Stimulated activated memory B cell treated with anti-CD40 and anti-IgM and Interleukin-4, amounts not matched to agents 10 μg/mL and 1 μg/mL and 100 μg/mL, for 72 hours (primary cell): ENCODE measurements at places on chromosomes 7 and 10.

DNA sequence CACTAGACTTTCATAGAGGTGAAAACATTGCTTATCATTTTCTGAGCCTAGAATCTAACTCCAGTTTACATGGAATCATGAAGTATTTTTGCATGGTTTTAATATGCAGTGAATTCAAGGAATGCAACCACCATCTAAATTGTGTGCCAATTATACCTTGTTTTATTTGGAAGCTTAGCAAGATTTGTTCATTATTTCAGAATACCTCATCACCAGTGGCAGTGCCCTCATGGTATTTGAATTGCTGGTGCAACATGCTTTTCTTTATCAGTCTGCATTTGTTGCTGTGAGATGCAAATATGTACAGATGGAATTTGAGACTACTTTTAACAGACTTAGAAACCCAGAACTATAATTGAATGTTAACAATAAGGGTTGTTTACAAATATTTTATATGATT is 18.7 kb upstream of the ZNF800 start:
- peaks cover 4% of the 10 kb centered on the region for H3K27me3 ChIP-seq
- no peak overlapping the region for H3K27ac ChIP-seq
- no peaks in the 10 kb centered on the region for H3K36me3 ChIP-seq
- H3K4me1 ChIP-seq = peaks cover 47% of the 10 kb centered on the region
- H3K4me3 ChIP-seq = no peak overlapping the region

GRCh38 chr7:149884541-149884940 is 10.8 kb downstream of the ATP6V0E2 start:
- H3K4me1 ChIP-seq = peaks cover 30% of the 10 kb centered on the region
- ATAC-seq = no peak
- no peak overlapping the region for H3K4me3 ChIP-seq

DNA sequence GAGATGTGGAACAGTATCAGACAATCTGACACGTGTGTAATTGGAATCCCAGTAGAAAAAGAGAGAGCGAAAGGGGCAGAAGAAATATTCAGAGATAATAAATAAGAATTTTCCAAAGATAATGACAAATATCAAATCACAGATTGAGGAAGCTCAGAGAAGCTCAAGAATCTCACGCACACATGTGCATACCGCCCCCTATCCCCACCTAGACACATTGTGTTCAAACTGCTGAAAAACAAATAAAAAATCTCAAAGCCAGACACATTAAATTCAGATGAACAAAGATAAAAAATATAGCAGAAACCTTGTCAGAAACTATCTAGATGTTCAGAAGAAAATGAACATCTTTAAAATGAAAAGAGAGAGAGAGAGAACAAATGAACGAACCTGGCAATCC is 17.2 kb downstream of the SFR1 start:
- H3K27ac ChIP-seq = no peak overlapping the region
- no peaks in the 10 kb centered on the region for H3K36me3 ChIP-seq
- H3K27me3 ChIP-seq = peaks cover under 1% of the 10 kb centered on the region
- H3K4me1 ChIP-seq = no peaks in the 10 kb centered on the region
- ATAC-seq = no peak

- ATAC-seq = peak; percentile 50
- peaks cover 81% of the 10 kb centered on the region for H3K4me1 ChIP-seq
- no peaks in the 10 kb centered on the region for H3K27me3 ChIP-seq
- H3K4me3 ChIP-seq = peak overlapping the region; percentile 69
- peaks cover 65% of the 10 kb centered on the region for H3K36me3 ChIP-seq
- H3K27ac ChIP-seq = peak overlapping the region; percentile 97
Measured at GRCh38 chr10:11225935-11226334, 208.3 kb downstream of the CELF2 start.

GRCh38 chr7:36192053-36192824 is 39.2 kb downstream of the EEPD1 start:
- peak; percentile 72 for ATAC-seq
- H3K27ac ChIP-seq = peak overlapping the region; percentile 45
- H3K36me3 ChIP-seq = no peaks in the 10 kb centered on the region
- H3K27me3 ChIP-seq = peaks cover 36% of the 10 kb centered on the region

GRCh38 chr7:121505021-121505420 is 108.9 kb upstream of the FAM3C start:
- peaks cover 5% of the 10 kb centered on the region for H3K36me3 ChIP-seq
- peaks cover 17% of the 10 kb centered on the region for H3K27me3 ChIP-seq
- no peak overlapping the region for H3K27ac ChIP-seq
- ATAC-seq = no peak
- H3K4me1 ChIP-seq = no peaks in the 10 kb centered on the region
- H3K4me3 ChIP-seq = no peak overlapping the region

GRCh38 chr7:50359995-50360925 is 55.7 kb downstream of the IKZF1 start:
- H3K27ac ChIP-seq = peak overlapping the region; percentile 86
- ATAC-seq = no peak
- no peaks in the 10 kb centered on the region for H3K27me3 ChIP-seq
- H3K4me3 ChIP-seq = peak overlapping the region; percentile 8
- peaks cover 87% of the 10 kb centered on the region for H3K4me1 ChIP-seq

DNA sequence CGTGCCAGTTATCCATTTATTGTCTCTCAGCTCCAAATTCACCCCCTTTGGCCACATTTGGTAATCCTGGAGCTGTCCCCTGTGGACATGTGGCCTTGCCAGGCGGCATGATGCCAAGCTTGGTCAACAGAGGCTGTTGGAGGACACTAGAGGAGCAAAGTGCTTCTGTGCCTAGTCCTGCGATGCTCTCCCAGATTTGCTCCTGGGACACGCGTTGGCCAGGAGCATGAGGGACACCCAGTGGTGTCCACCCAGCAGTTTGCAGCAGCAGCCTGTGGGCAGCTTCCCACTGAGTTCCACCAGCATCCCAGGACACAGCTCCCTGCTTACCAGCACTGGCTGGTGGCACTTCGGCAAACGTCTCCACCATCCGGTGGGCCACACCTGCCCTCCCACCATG is 55.5 kb upstream of the STEAP1B start:
- no peak overlapping the region for H3K27ac ChIP-seq
- no peak overlapping the region for H3K4me3 ChIP-seq
- no peaks in the 10 kb centered on the region for H3K27me3 ChIP-seq
- H3K36me3 ChIP-seq = no peaks in the 10 kb centered on the region
- peaks cover 24% of the 10 kb centered on the region for H3K4me1 ChIP-seq

GRCh38 chr7:75737856-75738603 is 711 bp downstream of the HIP1 start:
- H3K27me3 ChIP-seq = no peaks in the 10 kb centered on the region
- peak overlapping the region; percentile 38 for H3K27ac ChIP-seq

GRCh38 chr7:85612514-85612913 is 425.7 kb upstream of the SEMA3D start:
- no peaks in the 10 kb centered on the region for H3K36me3 ChIP-seq
- ATAC-seq = no peak
- no peak overlapping the region for H3K27ac ChIP-seq
- no peaks in the 10 kb centered on the region for H3K27me3 ChIP-seq
- no peak overlapping the region for H3K4me3 ChIP-seq

- no peak overlapping the region for H3K27ac ChIP-seq
- no peaks in the 10 kb centered on the region for H3K36me3 ChIP-seq
- no peaks in the 10 kb centered on the region for H3K4me1 ChIP-seq
- H3K27me3 ChIP-seq = peaks cover 10% of the 10 kb centered on the region
- no peak overlapping the region for H3K4me3 ChIP-seq
- ATAC-seq = no peak
Measured at GRCh38 chr10:98675902-98676301, 229.2 kb upstream of the HPS1 start.

DNA sequence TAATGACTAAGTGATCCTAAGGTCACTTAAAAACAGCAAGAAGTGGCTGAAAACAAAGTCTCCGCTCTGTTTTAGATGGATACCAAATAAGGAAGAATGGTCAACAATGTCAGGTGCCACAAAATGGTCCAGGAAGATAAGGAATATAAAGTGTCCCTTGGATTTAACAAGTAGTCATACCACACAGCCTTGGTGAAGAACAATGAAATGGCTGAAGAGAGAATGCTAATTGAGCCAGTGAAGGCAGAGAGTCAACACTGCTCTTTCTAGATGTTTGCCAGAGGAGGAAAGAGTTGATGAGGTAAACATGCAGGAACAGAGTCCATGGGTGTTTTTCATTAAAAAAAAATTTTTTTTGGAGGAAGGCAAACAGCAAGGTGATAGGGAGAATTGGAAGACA is 2.1 kb upstream of the CASD1 start:
- no peaks in the 10 kb centered on the region for H3K36me3 ChIP-seq
- H3K27me3 ChIP-seq = no peaks in the 10 kb centered on the region
- H3K27ac ChIP-seq = no peak overlapping the region
- H3K4me3 ChIP-seq = no peak overlapping the region
- peaks cover 21% of the 10 kb centered on the region for H3K4me1 ChIP-seq

- no peaks in the 10 kb centered on the region for H3K4me1 ChIP-seq
- H3K27me3 ChIP-seq = no peaks in the 10 kb centered on the region
- ATAC-seq = no peak
- H3K4me3 ChIP-seq = no peak overlapping the region
- no peaks in the 10 kb centered on the region for H3K36me3 ChIP-seq
Measured at GRCh38 chr10:36738738-36739431, 386.5 kb upstream of the ANKRD30A start.

DNA sequence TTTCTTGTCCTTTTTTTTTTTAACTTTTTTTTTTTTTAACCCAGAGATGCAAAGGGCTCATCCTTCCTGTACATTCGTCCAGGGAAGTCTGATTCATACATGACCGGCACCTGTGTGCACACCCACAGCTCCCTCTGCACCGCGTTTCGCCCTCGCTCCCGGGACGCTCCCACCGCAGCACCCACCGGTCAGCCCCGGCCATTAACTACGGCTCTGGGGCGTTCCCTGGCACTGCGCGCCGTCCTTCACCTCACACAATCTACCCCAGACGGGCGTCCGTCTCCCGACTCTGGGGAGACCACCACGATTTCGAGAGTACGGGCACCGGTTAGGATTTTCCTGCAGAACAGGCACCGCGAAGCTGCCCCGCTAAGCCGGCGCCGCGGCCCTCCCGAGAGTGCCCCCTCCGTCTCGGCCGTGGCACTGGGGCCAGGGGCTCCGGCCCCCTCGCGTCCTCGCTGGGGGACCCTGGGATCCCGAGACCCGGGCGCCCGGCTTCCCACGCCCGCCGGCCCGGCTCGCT is 452 bp downstream of the ATE1 start:
- no peaks in the 10 kb centered on the region for H3K27me3 ChIP-seq
- peaks cover 9% of the 10 kb centered on the region for H3K36me3 ChIP-seq
- H3K4me1 ChIP-seq = peaks cover 25% of the 10 kb centered on the region
- peak overlapping the region; percentile 85 for H3K27ac ChIP-seq
- peak; percentile 67 for ATAC-seq

DNA sequence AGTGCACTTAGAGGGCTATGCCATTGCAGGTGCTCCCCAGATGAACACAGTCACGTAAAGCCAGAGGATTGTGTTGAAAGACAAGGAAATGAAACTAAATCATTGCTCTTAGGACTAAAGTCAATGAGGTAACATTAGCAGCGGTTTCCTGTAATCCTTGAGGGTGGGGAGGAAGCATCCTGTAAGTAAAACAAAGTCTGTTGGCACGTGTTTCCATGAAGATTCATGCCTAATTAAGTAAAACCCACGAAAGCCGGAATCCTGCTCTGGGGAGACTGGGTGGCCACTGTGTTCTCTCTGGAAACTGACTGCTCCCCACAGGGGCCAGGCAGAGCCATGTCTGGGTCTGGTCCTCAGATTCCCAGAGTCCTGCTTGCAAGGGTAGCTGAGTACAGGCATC is 18.3 kb downstream of the STEAP1B start:
- H3K4me3 ChIP-seq = no peak overlapping the region
- ATAC-seq = peak; percentile 37
- no peaks in the 10 kb centered on the region for H3K36me3 ChIP-seq
- H3K27ac ChIP-seq = no peak overlapping the region
- H3K4me1 ChIP-seq = peaks cover 10% of the 10 kb centered on the region

DNA sequence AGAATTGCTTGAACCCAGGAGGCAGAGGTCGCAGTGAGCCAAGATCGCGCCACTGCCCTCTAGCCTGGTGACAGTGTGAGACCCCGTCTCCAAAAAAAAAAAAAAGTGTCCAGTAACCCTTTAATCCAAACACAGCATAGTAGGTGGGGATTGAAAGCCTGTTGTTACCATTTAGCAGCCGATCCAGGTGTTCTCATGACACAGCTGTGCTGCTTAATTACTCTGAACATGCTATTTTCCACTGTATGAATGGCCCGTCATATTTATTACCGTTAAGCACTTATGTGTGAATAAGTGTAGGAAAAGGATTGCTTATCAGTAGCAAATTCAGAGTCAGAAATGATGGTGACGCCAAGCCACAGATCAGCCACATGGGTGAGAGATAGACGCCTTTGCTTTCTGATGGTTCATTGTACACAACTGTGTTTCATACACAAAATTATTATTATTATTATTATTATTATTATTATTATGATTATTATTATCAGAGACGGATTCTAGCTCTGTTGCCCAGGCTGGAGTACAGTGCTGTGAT is 11.6 kb upstream of the ORAI2 start:
- peaks cover 79% of the 10 kb centered on the region for H3K4me1 ChIP-seq
- no peak overlapping the region for H3K4me3 ChIP-seq
- H3K27me3 ChIP-seq = no peaks in the 10 kb centered on the region
- H3K27ac ChIP-seq = peak overlapping the region; percentile 96

GRCh38 chr7:48139459-48139858 is 31.8 kb upstream of the ABCA13 start:
- no peak for ATAC-seq
- H3K4me3 ChIP-seq = no peak overlapping the region
- H3K4me1 ChIP-seq = peaks cover 12% of the 10 kb centered on the region

GRCh38 chr7:37040330-37040729 is 316.0 kb upstream of the AOAH start:
- ATAC-seq = no peak
- no peaks in the 10 kb centered on the region for H3K27me3 ChIP-seq
- peaks cover 67% of the 10 kb centered on the region for H3K36me3 ChIP-seq
- H3K4me1 ChIP-seq = no peaks in the 10 kb centered on the region
- no peak overlapping the region for H3K27ac ChIP-seq

DNA sequence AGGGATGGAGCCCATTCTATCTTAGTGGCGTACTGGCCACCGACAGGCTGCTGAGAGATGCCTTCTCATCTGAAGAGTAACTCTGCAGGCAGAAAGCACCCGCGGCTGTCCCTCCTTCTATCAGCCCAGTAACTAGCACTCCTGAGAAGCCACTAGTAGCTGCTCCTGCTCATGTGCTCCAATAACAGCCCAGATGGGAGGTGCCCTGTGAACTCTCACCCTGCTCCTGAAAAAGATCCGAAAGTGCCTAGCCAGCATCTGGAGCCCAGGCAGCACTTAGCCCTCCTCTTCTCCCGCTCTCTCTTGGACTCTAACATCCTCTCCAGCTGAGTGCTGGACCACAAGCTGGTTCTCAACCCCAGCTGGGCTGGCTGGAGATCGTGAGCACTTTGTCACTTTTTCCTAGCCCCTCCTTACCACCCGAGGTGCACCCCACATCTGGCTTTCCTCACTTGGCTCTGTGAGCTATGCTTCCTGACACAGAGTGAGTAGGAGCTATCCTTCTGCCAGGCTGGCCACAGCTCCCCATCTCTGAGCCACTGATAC is 239.2 kb downstream of the GRID1 start:
- no peak overlapping the region for H3K4me3 ChIP-seq
- no peaks in the 10 kb centered on the region for H3K36me3 ChIP-seq
- no peak for ATAC-seq
- no peaks in the 10 kb centered on the region for H3K4me1 ChIP-seq
- no peak overlapping the region for H3K27ac ChIP-seq
